ENCODE measurements at places on chromosomes 11 and 22.

- no peak for DNase-seq
Observed at GRCh38 chr11:84790849-84791427, 836.2 kb downstream of the DLG2 start.

- DNase-seq: no peak
Observed at GRCh38 chr11:135046986-135047385, 634.9 kb upstream of the B3GAT1 start.

- no peak for DNase-seq
Observed at GRCh38 chr22:30301995-30302809, 12.9 kb upstream of the CASTOR1 start.

DNA sequence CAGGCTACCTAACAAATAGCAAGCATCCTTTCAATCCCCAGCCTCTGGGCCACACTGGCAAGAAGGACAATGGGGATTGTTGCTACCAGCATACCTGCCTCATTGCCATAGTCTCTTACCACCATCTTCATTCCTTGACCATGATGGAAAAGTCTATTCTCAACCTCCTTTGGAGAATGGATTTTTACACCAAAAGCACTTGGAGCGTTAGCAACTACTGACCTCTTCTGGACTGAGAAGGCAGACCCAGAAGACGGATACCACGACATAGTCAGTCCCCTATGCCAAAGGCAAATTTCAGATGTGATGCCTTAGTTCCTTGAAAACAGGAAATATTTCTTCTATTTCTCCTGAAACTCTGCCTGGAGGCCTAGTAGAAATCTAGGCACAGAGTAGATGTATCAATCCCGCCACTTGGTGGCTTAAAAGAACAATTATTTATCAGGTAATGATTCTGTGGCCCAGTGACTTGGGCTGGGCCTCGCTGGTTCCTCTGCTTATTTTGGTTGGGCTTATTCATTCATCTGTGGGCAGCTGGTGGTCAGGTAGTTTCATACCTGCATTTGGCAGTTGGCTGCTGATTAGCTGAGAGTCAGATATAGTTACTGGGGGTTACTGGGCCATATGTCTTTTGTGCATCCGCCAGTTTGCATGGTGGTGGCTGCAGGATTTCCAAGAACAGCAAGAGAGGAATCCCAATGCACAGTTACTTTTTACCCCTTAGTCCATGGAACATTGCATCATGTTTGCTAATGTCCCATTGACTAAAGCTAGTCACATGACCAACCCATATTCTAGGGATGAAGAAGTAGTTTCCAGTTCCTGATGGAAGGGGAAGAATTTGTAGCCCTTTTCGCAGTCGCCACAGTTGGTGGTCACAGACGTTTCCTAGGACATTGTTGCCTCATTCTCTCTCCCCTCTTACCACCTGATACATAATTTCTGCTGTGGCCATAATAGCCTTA lies 75.2 kb downstream of the DHCR7 start:
- peak; percentile 2 for DNase-seq

DNA sequence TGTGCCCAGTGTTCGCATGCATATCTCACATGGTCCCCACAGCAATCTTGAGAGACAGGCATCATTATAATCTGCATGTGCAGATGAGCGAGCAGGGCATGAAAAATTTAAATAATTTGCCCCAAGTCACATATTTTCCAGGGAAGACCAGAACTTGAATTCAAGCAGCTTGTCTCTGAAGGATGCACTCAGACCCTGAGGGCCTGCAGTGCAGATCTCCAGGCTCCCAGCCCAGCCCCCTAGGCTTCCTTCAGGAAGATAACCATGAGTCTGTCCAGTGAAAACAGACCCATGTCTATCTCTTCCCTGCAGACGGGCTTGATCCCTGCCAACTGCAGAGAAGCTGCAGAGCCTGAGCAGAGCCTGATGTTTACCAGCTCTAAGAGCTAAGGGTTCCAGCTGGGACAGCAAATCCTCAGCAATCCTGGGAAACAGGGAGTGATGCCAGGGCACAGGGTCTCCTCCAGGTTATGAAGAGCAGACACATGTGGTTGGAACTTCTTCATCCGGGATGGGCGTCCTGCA lies 55.1 kb downstream of the NAV2 start:
- no peak for DNase-seq

- peak; percentile 57 for DNase-seq
Observed at GRCh38 chr11:109320595-109320994, 101.4 kb upstream of the C11orf87 start.

DNA sequence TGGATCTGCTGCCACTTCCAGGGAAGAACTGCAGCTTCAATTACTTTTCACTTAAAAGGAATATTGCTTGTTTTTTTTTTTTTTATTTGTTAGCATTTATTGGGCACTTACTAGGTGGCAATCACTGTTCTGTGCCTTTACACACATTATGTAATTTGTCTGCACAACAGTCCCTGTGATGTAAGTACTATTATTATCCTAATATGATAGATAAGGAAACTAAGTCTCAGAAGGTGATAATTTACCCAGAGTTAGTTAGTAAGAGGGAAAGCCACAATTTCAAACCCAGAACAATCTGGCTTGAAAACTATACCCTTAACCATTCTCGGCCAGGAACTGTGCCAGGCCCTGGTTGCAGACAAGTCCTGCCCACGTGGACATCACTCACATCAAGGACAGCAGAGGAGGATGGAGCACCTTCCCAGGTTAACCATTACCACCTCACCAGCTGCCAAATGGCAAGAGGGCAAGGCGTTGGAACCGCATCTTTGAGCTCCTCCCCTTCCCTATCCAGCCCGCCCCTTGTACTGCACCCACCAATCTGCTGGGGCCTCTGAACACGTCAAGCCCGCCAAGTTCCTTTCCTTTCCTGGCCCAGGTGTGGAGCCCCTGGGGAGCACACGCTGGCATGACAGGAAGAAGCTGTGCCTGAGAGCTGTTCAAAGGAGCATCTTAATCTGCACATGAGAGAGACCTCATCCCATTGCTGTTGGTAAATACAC lies 78.4 kb downstream of the NAV2 start:
- no peak for DNase-seq

DNA sequence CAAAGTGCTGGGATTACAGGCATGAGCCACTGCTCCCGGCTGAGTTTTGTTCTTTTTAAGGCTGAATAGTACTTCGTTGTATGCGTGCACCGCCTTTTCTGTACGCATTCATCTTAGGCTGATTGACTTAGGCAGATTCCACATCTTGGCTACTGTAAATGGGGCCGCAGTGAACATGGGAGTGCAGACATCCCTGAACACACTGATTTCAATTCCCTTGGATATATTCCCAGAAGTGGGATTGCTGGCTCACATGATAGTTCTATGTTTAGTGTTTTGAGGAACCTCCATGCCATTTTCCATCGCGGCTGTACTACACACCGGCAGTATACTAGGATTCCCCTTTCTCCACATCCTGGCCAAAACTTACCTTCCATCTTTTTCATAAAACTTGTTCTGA lies 10.4 kb upstream of the ZNF74 start:
- no peak for DNase-seq

DNA sequence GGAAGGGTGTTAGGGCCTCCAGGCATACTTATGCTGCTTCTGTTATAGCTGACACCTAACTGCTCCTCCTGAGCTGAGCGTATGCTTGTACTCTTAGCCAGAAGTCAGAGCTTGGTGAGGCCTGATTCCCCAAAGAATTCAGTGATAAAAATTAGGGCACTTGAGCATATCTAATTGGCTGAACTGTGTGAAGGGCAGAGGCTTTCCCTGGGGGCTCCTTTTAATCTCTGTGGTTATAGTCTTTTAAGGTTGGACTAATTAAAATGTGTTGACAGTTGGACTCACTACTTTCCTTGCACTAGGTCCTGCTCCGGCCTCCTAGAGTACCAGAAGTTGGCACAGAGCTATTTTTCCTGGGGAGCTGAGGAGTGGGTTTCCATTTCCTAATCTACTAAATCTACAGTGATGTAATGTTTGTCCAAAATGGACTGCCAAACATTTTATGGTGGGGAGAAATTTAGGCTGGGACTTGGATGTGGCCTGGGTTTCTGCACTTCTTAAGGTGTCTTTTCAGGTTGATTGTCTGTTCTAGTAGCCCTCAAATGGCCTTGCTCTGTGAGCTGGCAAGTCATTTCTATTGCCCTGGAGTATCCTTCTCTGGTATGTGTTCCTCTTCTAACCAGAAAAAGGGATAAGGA lies 18.4 kb downstream of the STIM1 start:
- DNase-seq: no peak

GRCh38 chr22:22060200-22061084 lies 77.9 kb upstream of the TOP3B start:
- peak; percentile 22 for DNase-seq

GRCh38 chr22:28855355-28856094 lies 27.8 kb upstream of the ZNRF3 start:
- DNase-seq: peak; percentile 73

GRCh38 chr11:122696662-122697061 lies 41.1 kb downstream of the UBASH3B start:
- DNase-seq: no peak

DNA sequence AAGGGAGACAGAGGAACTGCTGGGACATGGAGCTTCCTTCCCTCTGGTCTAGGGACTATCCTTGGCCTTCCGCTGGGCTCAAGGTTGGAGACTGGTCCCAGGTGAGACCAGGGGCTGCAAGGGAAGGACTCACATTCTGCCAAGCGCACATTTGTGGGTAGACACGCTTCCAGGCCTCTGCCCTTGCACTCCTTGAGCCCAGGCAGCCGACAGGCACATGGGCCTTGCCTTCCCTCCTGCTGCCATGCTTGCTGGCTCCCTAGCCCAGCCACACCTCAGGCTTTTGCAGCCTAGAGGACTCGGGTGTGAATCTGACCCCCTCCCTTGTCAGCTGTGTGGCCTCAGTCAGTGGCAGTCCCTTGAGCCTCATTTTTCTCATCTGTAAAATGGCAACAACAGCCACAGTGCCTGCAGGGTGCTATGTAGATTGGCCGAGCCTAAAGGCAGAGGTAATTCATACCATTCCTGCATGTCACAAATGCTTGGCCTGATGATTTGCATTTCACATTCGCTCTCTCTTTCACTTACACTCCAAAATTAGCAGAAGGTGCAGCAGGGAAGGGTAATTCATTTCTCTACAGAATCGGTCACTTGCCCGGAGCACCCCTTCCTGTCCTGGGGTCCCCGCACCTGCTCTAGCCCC lies 57.6 kb upstream of the NECTIN1 start:
- no peak for DNase-seq

- no peak for DNase-seq
Observed at GRCh38 chr11:10109806-10110205, 184.2 kb downstream of the SBF2 start.

- DNase-seq: no peak
Observed at GRCh38 chr22:45775569-45776312, 104.1 kb downstream of the ATXN10 start.

GRCh38 chr11:27894552-27894951 lies 194.3 kb upstream of the BDNF start:
- DNase-seq: no peak

DNA sequence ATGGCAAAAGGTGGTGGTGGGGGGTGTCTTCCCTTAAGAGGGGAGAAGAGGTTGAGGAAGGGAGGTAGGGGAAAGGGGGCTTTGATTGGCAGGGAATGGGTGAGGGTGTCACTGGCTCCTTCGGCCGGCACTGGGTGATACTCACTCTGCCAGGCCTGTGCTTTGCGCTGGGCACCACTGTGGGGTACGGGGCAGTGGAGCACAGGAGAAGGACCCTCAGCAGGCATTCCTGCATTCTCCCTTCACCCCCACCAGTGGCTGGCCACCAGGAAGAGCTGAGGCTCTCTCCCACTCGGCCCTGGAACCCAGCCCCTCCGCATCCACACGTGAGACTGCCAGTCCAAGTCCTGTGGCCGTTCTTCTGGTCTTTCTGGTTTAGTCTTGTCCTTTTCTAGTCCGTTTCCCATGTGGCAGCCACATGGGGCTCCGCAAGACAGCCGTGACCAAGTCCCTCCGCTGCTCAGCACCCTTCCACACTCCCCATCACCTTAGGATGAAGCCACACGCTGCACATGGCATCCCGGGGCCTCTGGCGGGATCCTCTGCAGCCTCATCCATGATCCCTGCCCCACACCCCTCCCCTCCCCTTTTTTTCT lies 8.0 kb downstream of the CAPN5 start:
- DNase-seq: no peak

GRCh38 chr22:36304429-36304828 lies 51.5 kb downstream of the APOL1 start:
- DNase-seq: no peak

- DNase-seq: no peak
Observed at GRCh38 chr22:39296981-39297489, 22.4 kb downstream of the RPL3 start.

DNA sequence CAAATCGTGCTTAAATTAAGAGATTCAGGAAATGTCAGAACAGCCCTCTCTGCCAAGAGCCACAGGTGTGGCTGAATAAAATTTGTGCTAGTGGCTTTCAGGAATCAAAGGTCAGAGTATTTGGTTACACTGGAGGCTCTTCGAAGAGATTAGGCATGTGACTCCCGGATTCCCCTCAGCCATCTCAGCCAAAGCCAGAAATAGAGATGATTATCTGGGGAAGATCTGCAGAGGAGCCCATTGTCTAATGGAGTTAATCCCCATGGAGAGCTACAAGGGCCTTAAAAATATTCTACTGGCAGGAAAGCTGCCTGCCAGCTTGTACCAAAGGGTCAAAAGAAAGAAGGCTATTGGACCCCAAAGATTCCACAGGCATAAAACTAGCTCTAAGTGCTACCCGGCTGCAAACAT lies 1259.5 kb downstream of the TBC1D22A start:
- DNase-seq: no peak

Data from HCT116 (cell line).